ENCODE measurements at places on chromosomes 2 and 18.

- H3K27ac ChIP-seq: no peak overlapping the region
- H3K27me3 ChIP-seq: no peaks in the 10 kb centered on the region
- no peaks in the 10 kb centered on the region for H3K36me3 ChIP-seq
- DNase-seq: no peak
- no peak overlapping the region for H3K4me3 ChIP-seq
Observed at GRCh38 chr2:186429104-186429503, 57.0 kb upstream of the ZC3H15 start.

GRCh38 chr18:69220529-69220928 is 180.2 kb upstream of the DOK6 start:
- no peaks in the 10 kb centered on the region for H3K4me1 ChIP-seq
- H3K36me3 ChIP-seq: no peaks in the 10 kb centered on the region
- DNase-seq: no peak

GRCh38 chr2:64488050-64488974 is 34.4 kb downstream of the LGALSL start:
- DNase-seq: peak; percentile 81
- no peak overlapping the region for H3K27ac ChIP-seq
- no peaks in the 10 kb centered on the region for H3K27me3 ChIP-seq
- H3K4me3 ChIP-seq: 0 out of 2 replicates have a peak overlapping the region, but pooled peaks have one; percentile 7

DNA sequence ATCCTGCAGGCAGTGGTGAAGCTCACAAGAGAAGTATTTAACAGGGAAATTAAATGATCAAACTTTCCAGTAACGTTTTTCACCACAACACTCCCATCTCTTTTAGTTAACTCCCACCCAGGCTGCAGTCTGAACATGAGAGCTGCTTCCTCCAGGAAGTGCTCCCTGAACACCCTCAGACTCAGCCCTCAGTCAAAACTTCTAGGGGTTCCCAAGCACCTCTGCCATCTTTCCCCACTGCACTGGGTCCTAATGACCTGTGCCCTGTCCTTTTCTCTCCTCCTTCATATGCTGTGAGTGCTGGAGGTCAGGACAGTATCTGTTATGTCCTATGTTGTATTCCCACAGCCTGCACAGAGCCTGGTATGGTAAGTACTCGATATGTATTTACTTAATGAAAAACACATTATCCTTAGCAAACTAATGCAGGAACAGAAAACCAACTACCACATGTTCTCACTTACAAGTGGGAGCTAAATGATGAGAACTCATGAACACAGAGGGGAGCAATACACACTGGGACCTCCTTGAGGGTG is 49.2 kb upstream of the ASPRV1 start:
- no peak overlapping the region for H3K27ac ChIP-seq
- no peak for DNase-seq
- no peaks in the 10 kb centered on the region for H3K4me1 ChIP-seq
- no peaks in the 10 kb centered on the region for H3K27me3 ChIP-seq
- H3K4me3 ChIP-seq: no peak overlapping the region

DNA sequence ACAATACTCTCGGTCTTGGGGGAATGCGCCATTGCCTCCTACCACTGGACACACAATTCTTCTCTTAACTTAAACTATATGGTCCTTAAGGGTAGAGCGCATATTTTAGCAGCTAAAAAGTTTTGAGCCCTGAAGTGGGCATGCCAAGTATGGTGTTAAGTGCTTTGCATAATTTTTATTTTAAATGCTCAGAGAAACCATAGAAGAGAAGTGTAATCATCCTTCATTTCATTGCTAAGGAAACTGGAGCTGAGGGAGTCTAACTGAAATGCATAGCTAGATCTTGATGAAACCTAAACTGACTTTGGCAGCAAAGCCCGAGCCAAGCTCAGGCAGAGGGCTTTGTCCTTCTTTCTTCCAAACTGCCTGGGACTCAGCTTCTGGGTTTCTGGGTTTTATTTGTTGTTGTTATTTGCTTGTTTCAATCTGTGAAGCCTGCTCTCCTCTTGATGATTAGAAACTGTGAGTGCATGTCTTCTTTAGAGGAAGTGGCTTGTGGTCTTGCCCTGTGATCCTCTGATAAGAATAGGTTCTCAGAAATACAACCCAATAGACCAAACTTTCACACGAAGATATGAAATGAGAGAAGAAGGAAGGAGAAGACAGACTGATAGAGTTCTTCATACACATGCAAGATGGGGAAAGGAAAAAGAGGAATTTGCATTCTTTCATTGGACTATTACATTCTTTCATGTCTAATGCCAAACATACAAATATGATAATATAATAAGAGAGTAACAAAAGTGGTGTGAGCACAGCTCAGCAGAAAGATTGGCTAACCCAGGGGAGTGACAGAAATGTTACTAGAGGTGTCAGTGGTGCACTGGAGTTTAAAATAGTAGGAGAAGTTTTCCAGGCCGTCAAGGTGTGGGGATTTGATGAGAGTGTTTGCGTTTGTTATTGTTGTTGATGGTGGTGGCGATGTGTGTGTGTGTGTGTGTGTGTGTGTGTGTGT is 7.5 kb upstream of the RNF144A start:
- no peak overlapping the region for H3K4me3 ChIP-seq
- H3K36me3 ChIP-seq: no peaks in the 10 kb centered on the region
- H3K27ac ChIP-seq: no peak overlapping the region
- DNase-seq: peak; percentile 67

DNA sequence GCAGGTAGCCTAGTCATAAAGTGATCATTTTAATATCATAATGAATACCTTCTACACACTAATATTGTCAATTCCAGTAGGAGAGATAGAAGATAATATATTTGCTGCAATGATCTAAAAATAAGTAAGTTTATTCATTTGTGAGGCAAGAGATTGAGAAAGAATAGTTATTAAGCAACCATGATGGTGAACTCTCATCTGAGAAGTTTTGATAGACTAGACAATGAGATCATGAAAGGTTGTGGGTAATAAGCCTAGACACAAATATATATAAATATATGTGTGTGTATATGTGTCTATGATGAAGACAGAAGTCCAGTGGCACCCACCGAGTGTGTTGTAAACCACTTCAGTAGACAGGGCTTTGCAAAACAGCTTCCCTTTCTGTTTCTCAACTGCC is 181.0 kb upstream of the CHST9 start:
- no peak for DNase-seq
- no peak overlapping the region for H3K4me3 ChIP-seq
- no peaks in the 10 kb centered on the region for H3K27me3 ChIP-seq
- no peaks in the 10 kb centered on the region for H3K4me1 ChIP-seq
- no peak overlapping the region for H3K27ac ChIP-seq
- H3K36me3 ChIP-seq: no peaks in the 10 kb centered on the region

GRCh38 chr2:44362207-44363015 is 664 bp downstream of the CAMKMT start:
- DNase-seq: peak; percentile 42
- peak overlapping the region; percentile 86 for H3K27ac ChIP-seq
- no peaks in the 10 kb centered on the region for H3K27me3 ChIP-seq

GRCh38 chr18:67282796-67283195 is 233.7 kb downstream of the DSEL start:
- no peak overlapping the region for H3K27ac ChIP-seq
- H3K4me1 ChIP-seq: no peaks in the 10 kb centered on the region
- H3K27me3 ChIP-seq: no peaks in the 10 kb centered on the region

DNA sequence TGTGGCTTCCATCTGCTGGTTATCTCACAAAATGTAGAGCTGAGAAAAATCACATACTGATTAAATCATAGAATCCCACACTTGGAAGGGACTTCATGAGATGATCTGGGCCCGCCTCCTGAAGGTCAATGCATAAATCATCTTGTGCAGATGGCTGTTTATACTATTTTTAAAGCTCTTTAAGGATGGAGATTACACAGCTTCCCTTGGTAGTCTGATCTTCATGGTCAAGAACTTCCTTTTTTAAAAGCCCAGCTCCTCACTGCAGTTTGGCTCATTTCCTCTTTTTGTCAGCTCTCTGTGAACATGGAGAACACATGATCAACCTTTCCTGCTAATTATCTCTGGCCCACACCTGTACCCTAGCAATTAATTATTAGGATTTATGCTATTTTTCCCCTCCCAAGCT is 25.9 kb downstream of the GCG start:
- DNase-seq: peak; percentile 52
- no peaks in the 10 kb centered on the region for H3K27me3 ChIP-seq
- H3K36me3 ChIP-seq: no peaks in the 10 kb centered on the region
- H3K27ac ChIP-seq: peak overlapping the region; percentile 5
- peaks cover 12% of the 10 kb centered on the region for H3K4me1 ChIP-seq
- H3K4me3 ChIP-seq: no peak overlapping the region

GRCh38 chr2:237500681-237501424 is 13.8 kb downstream of the MLPH start:
- no peak overlapping the region for H3K4me3 ChIP-seq
- no peak overlapping the region for H3K27ac ChIP-seq
- no peaks in the 10 kb centered on the region for H3K36me3 ChIP-seq
- H3K27me3 ChIP-seq: peaks cover 7% of the 10 kb centered on the region
- DNase-seq: no peak

GRCh38 chr18:58402247-58402646 is 226.6 kb downstream of the ALPK2 start:
- DNase-seq: no peak
- no peaks in the 10 kb centered on the region for H3K36me3 ChIP-seq
- no peaks in the 10 kb centered on the region for H3K27me3 ChIP-seq
- no peaks in the 10 kb centered on the region for H3K4me1 ChIP-seq
- H3K27ac ChIP-seq: no peak overlapping the region
- no peak overlapping the region for H3K4me3 ChIP-seq

GRCh38 chr2:24510771-24511170 is 19.7 kb downstream of the NCOA1 start:
- no peaks in the 10 kb centered on the region for H3K4me1 ChIP-seq
- no peak for DNase-seq
- H3K27ac ChIP-seq: no peak overlapping the region
- H3K4me3 ChIP-seq: no peak overlapping the region

- H3K36me3 ChIP-seq: no peaks in the 10 kb centered on the region
- H3K4me1 ChIP-seq: 0 out of 2 replicates have a peak, but pooled peaks cover 6% of the 10 kb centered on the region
- DNase-seq: no peak
- no peak overlapping the region for H3K27ac ChIP-seq
- H3K4me3 ChIP-seq: no peak overlapping the region
- H3K27me3 ChIP-seq: no peaks in the 10 kb centered on the region
Observed at GRCh38 chr18:46481847-46482245, 175.2 kb downstream of the LOXHD1 start.
